ENCODE measurements at places on chromosomes 16 and 17.
A peak's percentile ranks its signal among the peaks of the same experiment; 100 is the strongest.

DNA sequence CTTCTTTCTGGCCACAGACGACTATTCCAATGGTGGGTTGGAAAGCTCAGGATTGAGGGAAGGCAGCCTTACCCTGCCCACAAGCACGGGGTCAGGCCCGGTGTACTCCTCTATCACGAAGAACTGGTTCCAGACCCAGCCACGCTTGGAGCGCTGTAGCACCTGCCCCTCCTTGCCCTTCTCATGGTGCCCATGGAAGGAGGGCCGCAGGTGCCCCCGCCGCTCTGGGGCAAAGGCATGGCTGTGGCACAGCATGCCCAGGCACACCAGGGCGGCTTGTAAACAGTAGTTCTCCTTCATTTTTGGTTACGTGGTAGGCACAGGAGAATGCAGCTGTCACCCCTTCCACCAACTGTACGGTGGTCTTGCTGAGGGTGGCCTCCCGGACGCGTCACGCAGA lies 117.3 kb downstream of the CDH11 start:
- DNase-seq, result no peak

DNA sequence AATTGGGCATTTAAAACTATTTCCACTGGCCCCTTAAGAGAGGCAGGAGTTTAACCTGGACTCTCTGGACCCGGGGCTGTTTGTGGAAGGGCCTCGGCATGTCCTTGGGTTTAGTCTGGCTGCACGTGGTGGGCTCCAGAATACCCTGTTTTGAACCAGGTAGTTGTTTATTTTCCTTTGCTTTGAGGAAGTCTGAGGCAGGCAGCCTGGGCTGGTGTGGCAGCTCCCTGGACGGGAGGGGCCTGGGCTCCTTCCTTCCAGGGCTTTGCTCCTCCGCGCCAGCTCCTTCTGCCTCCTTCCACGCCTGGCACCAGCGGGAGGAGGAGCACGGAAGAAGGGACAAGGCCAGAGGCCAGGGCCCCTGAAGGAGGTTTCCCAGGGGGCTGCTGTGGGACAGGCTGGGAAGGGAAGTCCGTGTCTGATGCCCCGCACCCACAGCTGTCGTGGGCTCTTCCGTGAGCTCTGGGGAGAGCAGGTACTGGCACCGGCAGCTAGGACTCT lies 15.5 kb downstream of the BANP start:
- no peak for DNase-seq

GRCh38 chr16:1182316-1182671 lies 29.4 kb downstream of the CACNA1H start:
- no peak for DNase-seq

DNA sequence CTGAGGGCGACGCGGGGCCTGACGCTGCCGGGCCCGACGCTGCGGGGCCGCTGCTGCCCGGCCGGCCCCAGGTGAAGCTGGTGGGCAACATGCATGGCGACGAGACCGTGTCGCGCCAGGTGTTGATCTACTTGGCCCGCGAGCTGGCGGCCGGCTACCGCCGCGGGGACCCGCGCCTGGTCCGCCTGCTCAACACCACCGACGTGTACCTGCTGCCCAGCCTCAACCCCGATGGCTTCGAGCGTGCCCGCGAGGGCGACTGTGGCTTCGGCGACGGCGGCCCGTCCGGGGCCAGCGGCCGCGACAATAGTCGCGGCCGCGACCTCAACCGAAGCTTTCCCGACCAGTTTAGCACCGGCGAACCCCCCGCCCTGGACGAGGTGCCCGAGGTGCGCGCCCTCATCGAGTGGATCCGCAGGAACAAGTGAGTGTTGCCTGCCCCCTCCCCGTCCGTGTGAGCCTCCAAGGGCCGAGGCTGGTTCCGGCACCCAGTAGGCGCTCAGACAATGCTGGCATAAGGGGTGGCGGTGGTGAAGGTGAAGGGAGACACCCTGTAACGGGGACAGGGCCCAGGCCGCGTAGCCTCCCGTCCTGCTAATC lies 676 bp downstream of the CPD start:
- DNase-seq, result no peak

- DNase-seq, result no peak
Observed at GRCh38 chr16:74740795-74741304, 33.8 kb downstream of the FA2H start.

- no peak for DNase-seq
Observed at GRCh38 chr16:74775255-74775654, 635 bp upstream of the FA2H start.

DNA sequence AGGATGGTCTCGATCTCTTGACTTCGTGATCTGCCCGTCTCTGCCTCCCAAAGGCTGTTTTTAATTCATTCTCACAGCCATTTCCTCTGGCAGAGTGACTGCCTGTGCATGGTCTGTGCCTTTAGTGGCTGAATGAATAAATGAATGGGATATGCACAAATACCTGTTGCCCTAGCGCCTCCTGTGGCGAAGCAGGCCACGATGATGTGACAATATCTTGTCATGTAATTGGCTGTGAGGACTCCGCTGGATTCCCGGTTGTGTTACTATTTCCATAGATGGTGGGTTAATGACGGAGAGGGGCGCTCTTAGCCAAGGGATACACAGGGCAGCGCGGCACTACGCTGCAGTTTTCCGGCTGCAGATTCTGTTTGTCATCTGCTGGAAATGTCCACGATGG lies 26.8 kb upstream of the ENDOV start:
- DNase-seq, result no peak

DNA sequence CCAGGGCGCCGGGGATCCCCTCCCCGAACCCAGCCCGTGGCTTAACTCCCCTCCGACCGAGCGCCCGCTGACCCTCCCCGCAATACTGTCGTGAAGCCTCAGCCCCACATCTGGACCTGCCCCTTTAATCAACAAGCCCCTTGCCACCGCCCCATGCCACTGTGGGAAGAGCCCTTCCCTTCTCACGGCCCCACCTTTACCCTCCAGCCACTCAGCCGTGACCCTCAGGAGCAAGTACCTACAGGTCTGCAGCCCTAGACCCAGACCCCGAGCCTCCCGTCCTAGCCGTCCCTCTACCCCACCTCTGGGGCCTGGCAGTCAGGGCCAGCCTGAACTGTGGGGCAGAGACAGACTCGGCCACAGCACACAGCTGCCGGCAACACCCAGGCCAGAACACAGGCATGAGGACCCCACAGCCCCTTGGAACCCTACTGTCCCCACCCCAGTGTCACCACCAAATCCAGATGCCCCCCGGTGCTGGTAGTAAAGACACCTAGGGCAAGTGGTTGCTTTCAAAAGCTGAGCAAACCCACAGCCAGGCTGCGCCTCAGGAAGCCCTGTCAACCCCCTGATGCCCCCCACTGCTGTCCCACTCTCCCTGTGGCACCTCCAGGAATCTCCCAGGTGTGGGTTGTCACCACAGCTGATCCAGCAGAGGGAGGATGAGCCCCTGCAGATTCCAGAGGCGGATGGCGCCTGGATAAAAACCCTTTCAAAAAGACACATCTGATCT lies 1.4 kb downstream of the NXPH3 start:
- DNase-seq, result no peak

DNA sequence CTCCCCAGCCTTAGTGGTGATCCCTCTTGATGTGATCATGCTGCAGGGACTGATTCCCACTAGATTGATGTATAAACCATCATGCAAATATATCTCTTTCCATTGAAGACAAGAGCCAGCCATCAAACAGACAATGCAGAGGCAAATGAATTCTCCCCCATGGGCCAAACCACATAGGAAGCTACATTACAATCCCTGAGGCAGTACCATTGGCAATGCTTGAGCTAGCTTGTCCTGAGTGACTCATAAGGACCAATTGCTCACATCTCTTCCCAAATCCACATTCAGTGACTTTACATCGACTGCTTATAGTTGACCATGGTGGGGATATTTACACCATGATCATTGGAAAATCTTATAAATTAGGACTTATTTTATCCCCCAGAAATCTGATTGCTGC lies 242.2 kb downstream of the SHISA9 start:
- DNase-seq, result no peak

DNA sequence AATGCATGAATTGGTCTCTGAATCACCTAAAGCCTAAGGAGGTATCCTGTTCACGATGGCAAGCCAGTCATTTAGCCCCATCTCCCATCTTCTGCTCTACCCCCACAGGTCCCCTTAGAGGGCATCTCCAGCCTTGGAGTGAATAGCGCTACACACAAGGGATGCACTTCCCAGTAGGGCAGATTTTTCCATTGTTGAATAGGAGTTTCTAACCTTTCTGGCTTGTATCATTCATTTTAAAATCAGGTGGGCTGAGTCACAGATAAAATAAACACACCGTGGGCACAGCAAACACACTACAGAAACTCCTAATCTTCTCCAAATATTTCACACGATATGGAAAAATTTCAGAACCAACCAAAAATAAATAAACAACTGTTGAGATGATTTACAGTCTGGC lies 201.2 kb upstream of the NOG start:
- no peak for DNase-seq

DNA sequence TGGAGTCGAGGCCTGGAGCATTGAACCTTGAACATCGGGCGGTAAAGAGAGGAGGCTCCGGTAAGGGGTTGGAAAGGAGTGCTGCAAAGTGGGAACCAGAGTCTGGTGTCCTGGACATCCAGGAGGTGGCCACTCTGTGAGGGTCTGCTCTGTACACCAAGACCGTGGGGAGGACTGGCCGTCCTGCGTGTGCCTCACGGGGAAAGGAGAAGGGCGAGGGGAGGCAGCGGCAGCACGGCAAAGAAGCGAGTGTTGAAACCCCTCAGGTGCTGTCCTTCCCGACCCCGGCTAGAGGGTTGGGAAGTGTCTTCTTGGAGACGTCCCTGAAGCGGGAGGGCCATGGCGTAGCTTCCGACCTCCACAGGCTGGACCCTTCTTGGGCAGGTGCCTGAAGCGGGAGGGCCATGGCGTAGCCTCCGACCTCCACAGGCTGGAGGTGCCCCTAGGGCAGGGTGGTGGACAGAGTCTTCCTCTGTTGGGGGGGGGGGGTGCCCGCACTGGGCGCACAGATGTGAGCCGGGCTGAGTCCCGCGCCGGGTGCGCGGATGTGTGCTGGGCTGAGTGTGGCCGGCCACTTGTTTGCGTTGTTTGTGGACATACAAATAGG lies 42.0 kb downstream of the FOXK2 start:
- no peak for DNase-seq

GRCh38 chr17:44990994-44991393 lies 22.9 kb upstream of the C1QL1 start:
- no peak for DNase-seq

GRCh38 chr16:79770244-79771064 lies 169.9 kb upstream of the MAF start:
- peak; percentile 78 for DNase-seq

- no peak for DNase-seq
Observed at GRCh38 chr17:8382052-8382879, 727 bp downstream of the RPL26 start.

- DNase-seq, result no peak
Observed at GRCh38 chr17:2176499-2177169, 121.7 kb downstream of the HIC1 start.

DNA sequence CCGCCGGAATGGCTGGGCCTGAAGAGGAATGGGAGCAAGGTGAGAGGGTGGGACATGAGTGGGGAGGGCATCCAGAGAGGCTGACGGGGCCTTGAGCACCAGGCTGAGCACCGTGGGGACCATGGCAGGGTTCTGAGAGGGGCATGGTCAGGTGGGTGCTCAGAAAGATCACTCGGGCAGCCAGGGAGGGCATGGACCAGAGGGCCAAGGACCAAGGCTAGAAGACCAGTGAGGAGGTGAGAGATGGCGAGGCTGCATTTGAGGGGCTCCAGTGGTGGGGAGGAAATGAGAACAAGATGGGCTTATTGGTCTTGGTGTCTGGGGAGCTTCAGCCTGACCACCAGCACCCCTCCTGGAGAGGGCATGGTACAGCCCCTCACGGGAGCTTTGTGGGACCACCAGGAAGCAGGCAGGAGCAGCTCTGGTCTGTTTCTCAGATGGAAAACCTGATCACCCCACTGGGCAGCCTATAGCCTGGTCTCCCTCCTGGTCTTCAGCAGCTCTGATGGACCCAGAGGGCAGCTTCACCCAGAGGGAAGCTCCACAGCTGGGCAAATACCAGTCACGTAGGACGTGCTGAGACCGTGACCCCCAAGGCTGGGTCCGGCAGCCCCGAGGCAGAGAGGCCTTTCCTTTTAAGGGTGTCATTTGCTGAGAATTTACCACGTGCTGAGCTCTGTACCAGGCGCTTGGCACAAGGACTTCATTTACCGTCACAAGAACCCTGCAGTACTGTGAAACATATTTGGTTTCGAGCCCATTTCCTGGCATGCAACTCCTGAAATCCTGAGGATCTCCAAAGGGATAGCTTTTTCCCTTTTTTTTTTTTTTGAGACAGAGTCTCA lies 11.4 kb upstream of the NCBP3 start:
- DNase-seq, result no peak

- DNase-seq, result peak; percentile 50
Observed at GRCh38 chr16:30949650-30950515, 1.0 kb downstream of the ORAI3 start.

GRCh38 chr17:49553676-49554335 lies 21.9 kb upstream of the NXPH3 start:
- no peak for DNase-seq

GRCh38 chr17:3697103-3697476 lies 1.1 kb upstream of the P2RX5 start:
- DNase-seq, result no peak

GRCh38 chr17:28900986-28901726 lies 1.7 kb downstream of the DHRS13 start:
- DNase-seq, result no peak

DNA sequence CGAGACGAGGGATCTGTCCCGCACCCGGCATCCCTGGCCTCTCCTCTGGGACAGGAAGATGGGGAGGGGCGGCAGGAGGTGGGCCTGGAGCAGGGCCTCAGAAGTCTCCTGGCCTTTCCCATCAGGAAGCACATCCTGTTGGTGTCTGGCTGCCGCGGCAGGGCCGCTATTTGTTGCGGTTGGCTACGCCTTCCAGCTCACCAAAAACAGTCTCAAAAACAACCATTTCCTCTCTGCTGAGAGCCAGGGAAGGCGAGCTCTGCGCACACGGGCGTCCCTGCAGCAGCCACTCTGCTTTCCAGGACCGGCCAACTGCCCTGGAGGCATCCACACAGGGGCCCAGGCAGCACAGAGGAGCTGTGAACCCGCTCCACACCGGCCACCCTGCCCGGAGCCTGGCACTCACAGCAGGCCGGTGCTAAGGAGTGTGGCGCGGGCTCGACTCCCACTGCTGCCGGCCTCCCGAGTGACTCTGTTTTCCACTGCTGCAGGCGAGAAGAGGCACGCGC lies at the start of gene TMEM204:
Gene TMEM204 (plus strand): TSS at position 224 of the 509 bp plus-strand sequence. CDS start 610 bp downstream, outside the sequence.
- no peak for DNase-seq

DNA sequence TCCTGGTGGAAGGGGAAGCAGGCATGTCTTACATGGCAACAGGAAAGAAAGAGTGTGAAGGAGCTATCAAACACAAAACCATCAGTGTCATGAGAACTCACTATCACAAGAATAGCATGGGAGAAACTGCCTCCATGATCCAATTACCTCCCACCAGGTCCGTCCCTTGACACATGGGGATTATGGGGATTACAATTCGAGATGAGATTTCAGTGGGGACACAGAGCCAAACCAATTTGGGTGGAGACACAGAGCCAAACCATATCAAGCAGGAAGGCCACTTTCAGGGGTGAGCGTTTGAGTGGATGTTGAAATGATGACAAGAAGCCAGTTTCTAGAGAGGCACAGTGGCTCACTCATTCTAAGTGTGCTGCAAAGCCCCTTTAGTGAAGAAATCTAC lies 143.8 kb downstream of the CPPED1 start:
- DNase-seq, result no peak

- no peak for DNase-seq
Observed at GRCh38 chr16:68790130-68790761, 53.1 kb upstream of the TANGO6 start.

GRCh38 chr16:82386761-82387160 lies 216.7 kb upstream of the MPHOSPH6 start:
- DNase-seq, result no peak

Measured in NCI-H1105 (cell line).